ENCODE measurements at places on chromosomes 16 and 17.

- DNase-seq: peak; percentile 56
Observed at GRCh38 chr16:55944377-55944802, 69.2 kb upstream of the CES5A start.

DNA sequence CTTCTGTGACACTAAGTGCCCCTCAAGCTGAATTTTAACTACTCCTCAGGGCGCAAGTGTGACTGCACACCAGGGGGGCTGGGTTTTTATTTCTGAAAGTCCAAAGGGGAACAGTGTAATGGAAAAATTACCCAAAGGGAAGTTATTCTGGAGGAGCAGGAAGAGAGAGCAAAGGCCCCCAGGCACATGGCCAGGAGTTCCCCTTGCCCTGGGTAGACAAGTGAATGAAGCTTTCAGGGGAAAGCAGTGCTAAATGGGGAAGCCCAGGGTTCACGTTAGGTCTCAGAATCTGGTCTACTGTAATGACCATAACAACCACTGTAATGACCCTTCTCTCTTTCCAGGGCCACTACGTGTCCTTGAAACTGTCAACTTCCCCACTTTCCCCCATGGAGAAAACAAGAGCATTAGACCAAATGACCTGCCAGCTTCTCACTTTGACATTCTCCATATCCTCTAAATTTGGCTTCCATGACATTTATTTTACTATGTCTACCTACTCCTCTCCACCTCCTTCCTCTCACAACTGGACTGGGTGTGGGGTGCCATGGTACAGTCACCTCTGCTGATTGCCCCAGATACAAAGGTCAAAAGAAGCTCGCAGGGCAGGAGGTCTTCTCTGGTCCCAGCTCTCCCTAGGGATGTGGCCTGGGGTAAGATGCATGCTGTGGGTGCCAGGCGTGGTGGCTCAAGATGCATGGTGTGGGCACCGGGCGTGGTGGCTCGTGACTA, 34.1 kb upstream of the MMP2 start:
- no peak for DNase-seq

DNA sequence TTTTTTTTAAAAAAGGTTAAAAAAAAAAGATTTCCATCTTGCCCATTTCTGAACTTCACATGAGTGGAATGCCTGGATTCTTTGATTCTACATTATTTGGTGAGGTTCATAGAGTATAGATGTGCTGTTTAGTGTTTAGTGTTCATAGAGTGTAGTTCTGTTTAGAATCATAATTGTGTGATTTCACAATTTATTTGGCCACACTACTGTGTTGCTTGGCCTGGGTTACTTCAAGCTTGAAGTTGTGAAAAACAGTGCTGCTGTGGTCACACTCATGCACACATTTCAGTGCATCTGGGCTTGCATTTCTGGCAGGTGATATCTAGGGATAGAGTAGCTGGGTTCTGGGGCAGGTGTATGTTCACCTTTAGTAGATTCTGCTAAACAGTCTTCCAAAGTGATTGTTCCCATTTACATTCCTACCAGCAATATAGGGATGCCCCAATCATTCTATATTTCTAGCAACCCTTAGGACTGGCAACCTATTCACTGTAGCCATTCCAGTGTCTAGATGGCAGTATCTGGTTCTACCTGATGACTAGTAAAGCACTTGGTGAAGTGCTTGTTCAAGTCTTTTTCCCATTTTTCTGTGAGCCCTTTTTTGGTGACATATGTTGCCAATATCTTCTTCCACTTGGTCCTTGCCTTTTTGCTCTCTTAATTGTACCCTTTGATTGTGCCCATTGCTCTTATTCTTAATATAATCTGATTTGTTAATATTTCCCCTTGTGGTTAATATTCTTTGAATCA, 50.6 kb upstream of the RBFOX3 start:
- DNase-seq: no peak

DNA sequence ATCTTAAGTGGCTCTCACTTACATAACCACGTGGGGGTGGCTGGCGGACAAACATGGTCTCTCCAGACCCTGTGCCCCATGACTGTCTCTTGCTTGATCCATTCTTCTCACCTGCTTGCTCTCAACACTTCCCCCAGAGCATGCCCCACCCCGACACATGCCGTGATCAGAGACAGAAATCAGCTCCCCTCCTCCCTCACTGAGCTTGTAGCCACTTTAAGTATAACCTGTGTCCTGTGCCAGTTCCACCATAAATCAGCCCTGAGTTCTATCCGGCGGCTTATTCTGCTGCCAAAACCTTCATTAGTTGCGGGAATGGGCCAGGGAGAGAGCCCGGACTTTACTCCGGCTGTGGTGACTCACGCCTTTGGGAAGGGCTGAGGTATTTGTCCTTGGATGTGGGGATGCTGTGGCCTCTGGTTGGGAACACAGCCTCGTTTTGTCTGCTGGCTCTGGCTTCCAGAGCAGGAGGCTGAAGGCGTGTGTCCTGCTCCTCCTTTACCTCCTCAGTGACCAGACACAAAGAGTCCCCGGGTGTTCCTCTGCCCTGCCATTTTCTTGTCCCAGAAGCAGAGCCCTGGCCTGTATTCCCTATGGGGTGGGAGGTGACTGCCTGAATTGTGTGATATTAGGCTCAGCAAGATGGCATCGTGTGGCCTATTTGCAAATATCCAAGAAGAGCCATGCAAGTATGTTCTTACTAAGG, 21.1 kb downstream of the ANKRD40 start:
- DNase-seq: no peak

- no peak for DNase-seq
Observed at GRCh38 chr16:13109171-13109570, 207.8 kb downstream of the SHISA9 start.

- DNase-seq: peak; percentile 40
Observed at GRCh38 chr17:34613064-34614019, 34.0 kb downstream of the TMEM132E start.

DNA sequence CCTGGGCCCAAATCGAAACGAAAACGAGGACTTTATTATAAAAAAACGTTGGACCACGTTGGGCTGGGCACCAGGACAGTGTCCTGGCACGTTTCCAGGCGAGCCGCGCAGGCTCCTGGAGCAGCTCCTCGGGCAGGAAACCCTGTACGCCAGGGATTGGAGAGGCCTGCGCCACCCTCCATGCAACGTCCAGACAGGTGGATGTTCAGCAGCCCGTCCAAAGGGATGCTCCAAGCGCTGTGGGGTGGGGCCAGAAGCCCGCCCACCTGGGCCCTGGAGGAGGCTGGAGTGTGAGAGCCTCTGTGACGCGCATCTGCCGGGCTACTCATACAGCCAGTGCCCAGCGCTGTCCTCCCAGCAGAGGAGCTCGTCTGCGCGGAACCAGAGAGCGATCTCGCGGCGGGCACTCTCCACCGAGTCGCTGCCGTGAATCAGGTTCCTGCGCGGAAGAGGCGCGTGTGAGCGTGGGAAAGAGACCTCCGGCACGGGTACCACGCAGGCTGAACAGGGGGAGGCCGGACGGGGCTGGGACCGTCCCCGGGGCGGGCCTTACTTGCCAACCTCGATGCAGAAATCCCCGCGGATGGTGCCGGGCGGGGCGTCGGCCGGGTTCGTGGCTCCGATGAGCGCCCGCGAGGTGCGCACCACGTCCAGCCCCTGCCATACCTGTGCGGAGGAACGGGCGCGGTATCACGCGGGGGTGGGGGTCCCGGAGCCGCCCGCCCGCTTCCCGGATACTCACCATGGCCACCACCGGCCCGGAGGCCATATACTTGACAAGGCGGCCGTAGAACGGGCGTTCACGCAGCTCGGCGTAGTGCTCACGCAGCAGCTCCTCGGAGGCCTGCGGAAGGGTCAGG, 785 bp downstream of the NME3 start:
- DNase-seq: peak; percentile 46

DNA sequence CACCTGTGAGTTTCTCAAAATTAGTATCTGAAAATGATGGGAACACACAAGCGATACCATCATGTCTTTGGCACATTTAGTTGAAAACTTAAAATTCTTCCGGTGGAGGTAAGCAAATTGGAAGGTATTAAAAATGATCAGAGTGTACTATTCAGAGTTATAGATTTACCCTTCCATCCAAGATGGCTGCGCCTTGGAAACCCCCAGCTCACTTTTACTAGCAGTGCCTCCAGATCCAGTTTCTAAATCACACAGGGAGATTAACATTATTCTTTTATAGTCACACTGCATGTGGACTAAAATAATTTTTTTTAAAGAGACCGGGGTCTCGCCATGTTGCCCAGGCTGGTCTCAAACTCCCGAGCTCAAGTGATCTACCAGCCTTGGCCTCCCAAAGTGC, 15.0 kb downstream of the PITPNC1 start:
- no peak for DNase-seq

GRCh38 chr17:41939693-41940090, 9.3 kb downstream of the ODAD4 start:
- no peak for DNase-seq

GRCh38 chr16:60811051-60811608, 1225.1 kb downstream of the CDH8 start:
- DNase-seq: no peak

DNA sequence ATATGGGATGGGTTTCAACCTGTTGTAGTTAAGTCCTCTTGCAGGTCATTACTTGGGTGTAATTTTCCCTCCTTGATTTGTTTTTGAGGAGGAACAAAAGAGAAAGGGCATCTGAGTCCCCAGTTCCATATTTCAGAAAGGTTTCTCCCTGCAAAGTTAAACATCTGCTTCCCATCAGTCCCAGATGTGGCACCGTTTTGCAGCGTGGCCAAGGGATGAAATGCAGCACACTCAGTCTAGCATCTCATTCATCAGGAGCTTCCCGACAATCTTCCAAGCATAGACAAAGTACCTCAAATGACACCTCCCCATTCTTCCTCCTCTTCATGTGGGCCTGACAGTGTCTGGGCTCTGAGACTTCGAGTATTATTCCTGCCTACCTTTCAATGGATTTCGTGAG, 363.7 kb upstream of the SOX9 start:
- no peak for DNase-seq

- DNase-seq: no peak
Observed at GRCh38 chr16:2853531-2854073, 4.4 kb downstream of the PRSS22 start.

DNA sequence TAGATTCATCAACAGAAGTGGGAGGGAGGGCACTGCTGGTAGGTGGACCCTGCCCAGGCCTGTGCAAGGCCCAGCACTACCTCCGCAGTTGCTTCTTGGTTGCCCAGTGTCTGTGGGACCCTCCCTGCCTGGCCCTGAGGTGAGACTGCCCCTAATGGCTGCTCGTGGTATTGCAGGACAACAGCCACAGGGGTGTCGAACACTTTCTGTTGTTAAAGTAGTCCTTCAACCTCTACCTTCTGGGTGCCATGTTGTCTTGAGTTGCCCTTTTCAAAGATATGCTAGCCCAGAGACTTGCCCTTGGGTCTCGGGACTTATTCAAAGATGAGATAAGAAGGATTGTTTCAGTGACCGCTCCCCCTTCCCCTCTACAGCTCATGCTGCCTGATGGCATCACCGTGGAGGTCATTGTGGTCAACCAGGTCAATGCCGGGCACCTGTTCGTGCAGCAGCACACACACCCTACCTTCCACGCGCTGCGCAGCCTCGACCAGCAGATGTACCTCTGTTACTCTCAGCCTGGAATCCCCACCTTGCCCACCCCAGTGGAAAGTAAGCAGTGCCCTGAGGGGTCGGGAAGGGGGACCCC, 29.1 kb downstream of the AKAP1 start:
- DNase-seq: peak; percentile 48

DNA sequence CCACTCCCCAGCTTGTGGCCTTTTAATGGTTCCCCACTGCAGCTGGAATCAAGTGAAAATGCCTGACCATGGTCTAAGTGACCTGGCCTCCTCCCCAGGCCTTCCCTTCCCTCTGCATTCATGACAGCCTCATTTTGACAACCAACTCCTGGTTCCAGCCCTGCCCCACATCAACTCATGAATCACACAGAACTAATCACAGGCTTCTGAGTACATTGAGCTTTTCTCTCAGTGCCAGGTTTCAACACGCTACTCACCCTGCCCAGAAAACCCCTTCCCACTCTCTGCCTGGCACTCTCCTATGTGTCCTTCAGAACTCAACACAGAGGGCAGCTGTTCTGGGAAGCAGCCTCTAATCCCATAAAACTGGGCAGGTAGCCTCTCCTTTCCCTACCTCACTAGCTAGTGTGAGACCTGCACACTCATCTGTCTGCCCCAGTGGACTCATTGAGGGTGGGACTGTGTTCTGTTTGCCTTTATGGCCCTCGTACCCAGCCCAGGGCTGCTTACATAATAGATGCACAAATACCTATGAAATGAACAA, 313.6 kb downstream of the GRIN2A start:
- no peak for DNase-seq

DNA sequence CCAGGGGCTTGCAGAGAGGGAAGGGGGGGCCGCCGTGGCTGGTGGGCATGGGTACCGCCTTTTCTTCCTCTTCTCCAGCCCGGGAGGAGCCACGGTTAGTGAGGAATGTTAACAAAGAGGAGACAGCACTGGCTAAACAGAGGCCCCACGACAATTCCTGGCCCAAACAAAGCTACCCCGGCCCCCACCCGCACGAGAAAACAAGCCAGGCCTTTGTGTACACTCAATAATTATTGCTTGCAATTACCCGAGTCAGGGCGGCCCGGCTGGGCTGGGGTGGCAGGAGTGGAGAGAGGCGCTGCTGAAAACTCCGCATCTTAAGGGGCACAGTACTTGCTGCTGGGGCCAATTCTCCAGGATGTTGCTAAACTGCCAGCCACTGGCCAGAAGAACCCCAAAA, 56.4 kb downstream of the IRX5 start:
- DNase-seq: no peak

- DNase-seq: peak; percentile 41
Observed at GRCh38 chr17:6069539-6070429, at the start of gene WSCD1. Gene WSCD1 (plus strand): TSS chr17:6070379. CDS start chr17:6080659, 10,280 bp downstream.

DNA sequence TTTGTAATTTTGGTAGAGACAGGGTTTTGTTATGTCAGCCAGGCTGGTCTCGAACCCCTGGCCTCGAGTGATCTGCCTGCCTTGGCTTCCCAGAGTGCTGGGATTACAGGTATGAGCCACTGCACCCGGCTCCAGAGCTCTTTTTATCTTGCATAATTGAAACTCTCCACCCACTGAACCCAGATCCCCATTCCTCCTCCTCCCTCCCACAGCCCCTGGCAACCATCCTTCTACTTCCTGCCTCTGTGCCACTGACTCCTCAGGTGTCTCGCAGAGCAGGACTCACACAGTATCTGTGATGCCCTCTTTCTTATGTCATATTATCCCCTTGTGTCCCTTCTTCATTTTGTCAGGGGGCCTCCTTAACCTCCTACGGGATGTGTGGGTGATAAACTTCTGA, 340.7 kb downstream of the SLC39A11 start:
- DNase-seq: no peak

DNA sequence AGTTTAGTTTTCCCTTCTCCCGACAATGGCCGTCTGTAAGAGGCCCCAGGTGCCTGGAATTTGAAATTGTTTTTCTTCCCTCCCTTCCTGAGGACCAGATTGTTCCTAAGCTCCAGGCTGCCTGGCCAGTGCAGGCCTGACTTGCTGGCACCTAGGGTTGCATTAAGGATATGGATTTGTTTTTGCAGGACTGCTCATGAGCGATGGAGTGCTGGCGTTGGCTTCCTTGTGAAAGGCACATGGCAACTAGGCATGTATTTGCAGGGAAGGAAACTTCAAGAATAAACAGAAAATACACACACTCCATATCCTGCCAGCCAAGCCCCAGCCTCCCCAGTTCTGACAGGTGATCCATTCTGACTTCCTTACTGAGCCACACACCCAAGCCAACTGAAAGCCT, 25.5 kb upstream of the SOX9 start:
- DNase-seq: no peak

Measured in RPMI8226 (cell line).